ENCODE measurements at places on chromosomes 4 and X. TPM values are rescaled to one million over a fixed set of nuclear protein-coding genes. Genes with fewer than 3 reads are reported as not detected.

SLC9B1 gene
- not detected for total RNA-seq

SMIM43 gene
- 0.50 TPM for total RNA-seq

GRCh38 chrX:129572422-129572821 is 32.4 kb downstream of the OCRL start:
- H3K4me1 ChIP-seq: no peaks in the 10 kb centered on the region
- DNase-seq: no peak
- no peak overlapping the region for H3K27ac ChIP-seq
- no peaks in the 10 kb centered on the region for H3K27me3 ChIP-seq
- peaks cover 18% of the 10 kb centered on the region for H3K36me3 ChIP-seq

DNA sequence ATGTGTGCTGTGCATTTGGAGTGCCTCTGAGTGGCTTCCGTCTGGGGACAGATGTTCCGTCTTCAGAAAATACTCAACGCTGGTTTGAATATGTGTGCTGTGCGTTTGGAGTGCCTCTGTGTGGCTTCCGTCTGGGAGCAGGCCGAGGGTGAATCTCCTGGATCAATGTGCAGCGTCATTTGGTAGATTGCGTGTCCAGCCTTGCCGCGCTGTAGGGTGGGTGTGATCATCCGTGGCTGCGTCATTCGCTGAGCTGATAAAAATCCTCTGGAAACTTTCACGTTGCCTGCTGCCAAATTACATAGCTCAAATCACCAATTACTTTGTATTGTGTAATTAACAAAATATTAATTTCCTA is 12.1 kb downstream of the UVSSA start:
- H3K27me3 ChIP-seq: no peaks in the 10 kb centered on the region
- H3K36me3 ChIP-seq: no peaks in the 10 kb centered on the region
- no peaks in the 10 kb centered on the region for H3K4me1 ChIP-seq
- DNase-seq: no peak

- no peak overlapping the region for H3K4me3 ChIP-seq
- no peak for DNase-seq
- no peaks in the 10 kb centered on the region for H3K36me3 ChIP-seq
- H3K27ac ChIP-seq: no peak overlapping the region
- H3K27me3 ChIP-seq: no peaks in the 10 kb centered on the region
These were observed 147.7 kb downstream of the RBM46 start for GRCh38 chr4:154928640-154929257.

DNA sequence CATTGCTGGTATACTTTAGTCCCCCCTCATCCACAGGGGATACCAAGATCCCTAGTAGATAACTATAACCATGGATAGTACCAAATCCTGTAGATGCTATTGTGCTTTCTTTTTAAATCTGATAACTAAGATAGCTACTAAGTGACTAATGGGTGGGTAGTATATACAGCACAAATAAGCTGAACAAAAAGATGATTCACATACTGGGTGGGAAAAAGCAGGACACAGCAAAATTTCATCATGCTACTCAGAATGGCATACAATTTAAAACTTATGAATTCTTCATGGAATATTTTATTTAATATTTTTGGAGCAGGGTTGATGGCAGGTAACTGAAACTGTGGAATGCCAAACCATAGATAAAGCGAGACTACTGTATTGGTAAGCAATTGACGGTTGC is 161.6 kb downstream of the IL15 start:
- no peaks in the 10 kb centered on the region for H3K4me1 ChIP-seq
- no peak overlapping the region for H3K4me3 ChIP-seq
- no peak overlapping the region for H3K27ac ChIP-seq
- DNase-seq: no peak
- H3K27me3 ChIP-seq: no peaks in the 10 kb centered on the region

- peaks cover 35% of the 10 kb centered on the region for H3K27me3 ChIP-seq
- H3K36me3 ChIP-seq: no peaks in the 10 kb centered on the region
- H3K4me1 ChIP-seq: peaks cover 7% of the 10 kb centered on the region
- H3K27ac ChIP-seq: no peak overlapping the region
- peak overlapping the region; percentile 53 for H3K4me3 ChIP-seq
- DNase-seq: peak; percentile 82
These were observed 581 bp upstream of the STK32B start for GRCh38 chr4:5050520-5051277.

DNA sequence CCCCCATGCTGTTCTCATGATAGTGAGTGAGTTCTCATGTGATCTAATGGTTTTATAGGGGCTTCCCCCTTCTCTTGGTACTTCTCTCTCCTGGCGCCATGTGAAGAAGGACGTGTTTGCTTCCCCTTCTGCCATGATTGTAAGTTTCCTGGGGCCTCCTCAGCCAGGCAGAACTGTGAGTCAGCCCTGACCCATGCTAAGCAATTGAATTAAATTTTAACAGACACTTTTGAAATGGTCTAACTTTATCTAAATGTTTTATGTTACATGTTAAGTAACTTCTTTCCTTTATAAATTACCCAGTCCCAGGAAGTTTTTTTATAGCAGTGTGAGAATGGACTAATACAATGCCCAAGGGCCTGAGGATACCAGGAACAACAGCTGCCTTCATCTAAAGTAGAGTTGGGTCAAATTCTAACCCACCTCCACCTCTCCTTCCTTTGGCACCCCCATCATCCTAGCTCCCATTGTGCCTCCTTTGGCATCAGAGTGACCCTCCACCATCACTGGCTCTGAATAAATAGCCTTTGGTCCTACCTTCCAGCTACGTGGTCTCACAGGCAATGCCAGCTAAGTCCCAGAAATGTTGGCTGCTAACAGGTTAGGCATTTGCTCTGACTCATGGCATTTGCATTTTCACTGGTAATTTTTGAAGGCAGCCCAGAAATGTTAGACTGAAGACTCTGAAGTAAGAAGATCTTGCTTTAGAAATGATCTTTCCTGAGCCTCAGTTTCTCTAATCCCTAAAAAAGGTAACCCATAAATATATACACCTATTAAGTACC is 182.1 kb downstream of the MOSPD2 start:
- DNase-seq: no peak
- H3K4me1 ChIP-seq: no peaks in the 10 kb centered on the region
- H3K27me3 ChIP-seq: no peaks in the 10 kb centered on the region
- H3K4me3 ChIP-seq: no peak overlapping the region
- no peaks in the 10 kb centered on the region for H3K36me3 ChIP-seq
